Hematopoietic multipotent progenitor cell treated with erythropoietin and hydrocortisone succinate and interleukin-3 and kit ligand, for 15 days (in vitro differentiated cells): ENCODE measurements at places on chromosomes 16 and 17.
A peak's percentile ranks its signal among the peaks of the same experiment; 100 is the strongest.

GRCh38 chr17:57870283-57870635 is 20.4 kb upstream of the MRPS23 start:
- no peak for DNase-seq

DNA sequence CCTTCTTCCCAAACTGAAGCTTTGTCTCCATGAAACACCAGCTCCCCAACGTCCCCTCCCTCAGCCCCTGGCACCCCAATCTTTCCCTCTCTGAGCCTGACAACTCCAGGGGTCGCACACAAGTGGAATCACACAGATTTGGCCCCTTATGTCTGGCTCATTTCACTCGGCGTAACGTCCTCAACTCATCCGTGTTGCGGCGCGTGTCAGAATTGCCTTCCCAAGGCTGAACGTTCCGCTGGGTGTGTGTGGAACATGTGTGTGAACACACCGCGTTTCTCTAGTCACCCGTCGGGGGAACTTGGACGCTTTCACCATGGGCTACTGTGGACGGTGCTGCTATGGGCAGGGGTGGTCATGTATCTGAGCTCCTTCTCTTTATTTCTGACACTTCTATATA is 45.0 kb downstream of the TBC1D16 start:
- no peak for DNase-seq

- DNase-seq = no peak
These were observed 4.8 kb downstream of the MSI2 start for GRCh38 chr17:57261084-57261461.

- no peak for DNase-seq
These were observed 276.7 kb downstream of the PARN start for GRCh38 chr16:14353340-14353739.

- DNase-seq = no peak
These were observed 808 bp upstream of the BAHCC1 start for GRCh38 chr17:81394377-81394920.

- DNase-seq = peak; percentile 74
These were observed 956 bp upstream of the CHD3 start for GRCh38 chr17:7887482-7888183.

DNA sequence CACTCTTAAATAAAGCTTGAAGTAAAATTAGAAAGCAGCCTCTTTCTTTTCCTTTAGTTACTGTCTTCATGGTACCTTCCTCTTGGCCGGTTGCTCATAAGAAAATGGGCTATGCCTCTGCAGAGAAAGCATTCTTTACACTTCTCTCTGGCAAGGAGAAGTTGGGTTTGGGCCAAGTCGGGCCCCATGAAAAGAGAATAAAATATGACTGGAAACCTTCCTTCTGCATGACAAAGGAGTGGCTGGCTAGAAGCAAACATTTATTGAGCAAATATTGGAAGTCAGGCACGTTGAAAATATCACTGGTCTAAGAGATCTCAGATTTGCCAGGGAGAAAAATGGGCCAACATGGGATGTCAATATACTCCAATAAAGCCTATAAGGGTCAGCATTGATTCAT is 126.1 kb downstream of the CA10 start:
- no peak for DNase-seq

DNA sequence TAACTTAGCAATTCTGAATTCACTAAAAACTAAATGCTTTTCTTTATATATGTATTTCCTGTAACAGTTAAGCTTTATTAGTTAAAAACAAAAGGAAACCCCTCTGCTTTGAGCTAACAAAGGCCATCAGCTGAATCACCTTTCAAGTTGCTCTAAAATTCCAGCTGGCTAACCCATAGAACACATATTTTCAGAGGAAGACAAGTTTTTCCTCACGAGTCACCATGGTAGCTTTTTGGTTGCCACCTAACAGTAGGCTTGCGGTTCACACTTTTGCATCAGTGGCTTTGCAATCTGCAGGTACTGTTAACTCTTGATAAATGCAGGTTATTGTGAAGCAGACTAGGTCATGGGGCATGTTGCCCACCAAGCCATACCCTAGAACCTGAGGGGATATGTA is 57.6 kb upstream of the IRX5 start:
- no peak for DNase-seq

GRCh38 chr16:86018487-86018886 is 119.5 kb downstream of the IRF8 start:
- no peak for DNase-seq

GRCh38 chr17:19678581-19679453 is 30.3 kb downstream of the ALDH3A2 start:
- no peak for DNase-seq

GRCh38 chr17:57810721-57811637 is 38.9 kb downstream of the MRPS23 start:
- no peak for DNase-seq

- peak; percentile 8 for DNase-seq
These were observed 11.9 kb upstream of the DNASE1 start for GRCh38 chr16:3642397-3643094.

GRCh38 chr17:82021107-82021899 is 1.4 kb downstream of the CENPX start:
- peak; percentile 59 for DNase-seq

DNA sequence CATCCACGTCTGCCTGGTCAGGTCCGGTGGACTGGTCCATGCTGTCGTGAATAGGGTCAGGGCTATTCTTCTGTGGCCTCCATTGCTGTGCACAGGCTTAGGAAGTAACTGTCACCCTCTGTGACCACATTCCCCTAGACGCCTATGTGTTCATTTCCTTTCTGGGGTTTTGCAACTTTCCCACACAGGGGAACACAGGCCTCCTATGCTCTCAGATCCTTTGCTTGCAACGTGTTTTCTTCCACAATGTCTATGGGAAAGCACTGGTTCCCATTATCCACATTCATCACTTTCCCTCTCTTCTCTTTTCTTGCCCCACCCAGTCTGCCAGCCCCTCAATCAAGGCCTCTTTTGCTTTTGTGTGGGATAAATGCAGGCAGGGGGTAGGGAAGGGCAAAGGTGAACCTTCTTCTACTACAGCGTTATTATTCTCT is 43.2 kb upstream of the DNAJA2 start:
- no peak for DNase-seq

GRCh38 chr16:86048221-86048620 is 149.3 kb downstream of the IRF8 start:
- DNase-seq = no peak

GRCh38 chr16:86531191-86531545 is 20.8 kb downstream of the FOXF1 start:
- DNase-seq = no peak

GRCh38 chr16:7583396-7583795 is 250.8 kb downstream of the RBFOX1 start:
- DNase-seq = no peak

DNA sequence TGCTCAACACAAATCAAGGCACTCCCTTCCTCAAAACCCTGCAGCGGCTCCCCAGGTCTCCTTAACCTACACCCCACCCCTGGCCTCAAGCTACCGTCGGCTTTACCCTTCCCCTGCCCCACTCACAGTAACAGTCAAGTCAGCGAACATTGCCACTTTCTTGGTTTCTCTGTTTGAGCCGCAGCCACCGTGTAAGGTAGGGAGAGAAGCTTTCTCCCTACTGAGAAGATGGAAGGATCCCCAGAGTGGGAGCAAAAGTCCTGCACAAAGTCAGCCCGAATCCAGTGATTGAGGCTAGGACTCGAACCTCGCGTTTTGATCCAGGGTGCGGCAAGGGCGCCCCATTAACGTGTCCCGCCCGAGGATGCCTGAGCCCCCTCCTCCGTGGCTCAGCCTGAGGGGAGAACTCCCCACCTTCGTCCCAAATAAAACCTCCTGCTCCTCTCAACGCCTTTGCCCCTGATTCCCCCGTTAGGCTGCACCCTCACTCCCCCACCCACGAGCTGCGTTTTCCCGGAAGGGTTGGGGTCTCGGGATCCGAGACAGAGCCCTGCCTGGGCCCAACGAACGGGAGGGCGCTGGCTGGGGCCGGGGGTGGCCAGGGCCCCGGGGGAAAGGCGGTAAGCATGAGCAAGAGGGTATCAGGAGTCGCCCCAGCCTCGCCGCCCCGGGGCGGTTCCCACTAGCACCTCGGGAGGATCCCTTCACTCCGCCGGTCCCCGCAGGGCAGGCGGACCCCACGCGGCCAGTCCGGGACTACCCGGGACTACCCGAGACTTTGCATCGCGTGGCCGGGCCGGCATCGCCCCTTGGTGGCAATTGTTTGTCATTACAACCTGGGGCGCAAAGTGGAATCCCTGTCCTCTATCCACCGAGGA is 9.9 kb upstream of the NAGS start:
- DNase-seq = peak; percentile 40

DNA sequence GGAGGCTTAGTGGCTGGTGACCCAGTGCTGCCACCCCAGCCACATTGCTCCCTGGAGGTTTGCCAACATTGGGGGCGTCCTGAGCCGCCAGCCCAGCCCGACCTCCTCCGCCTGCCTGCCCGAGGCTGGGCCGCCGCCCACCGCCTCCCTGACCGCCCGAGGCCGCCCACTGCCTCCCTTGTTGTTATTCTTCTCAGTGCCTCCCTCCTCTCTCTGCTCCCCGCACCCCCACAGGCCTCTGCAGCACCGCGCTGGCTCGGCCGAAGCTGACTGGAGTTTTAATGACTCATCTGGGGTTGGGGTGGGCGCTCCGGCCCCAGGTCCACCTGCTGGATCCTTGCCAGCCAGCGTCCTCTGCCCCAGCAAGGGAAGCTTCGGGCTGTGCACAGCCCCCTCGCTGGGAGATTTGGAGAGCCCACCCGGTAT is 102.5 kb downstream of the RBFOX3 start:
- no peak for DNase-seq

- DNase-seq = peak; percentile 51
These were observed 23.3 kb downstream of the SLC38A7 start for GRCh38 chr16:58661199-58661830.
